Esophagus muscularis mucosa (tissue), 4 donors: ENCODE measurements at places on chromosomes 1 and 21. TPM values are rescaled to one million over a fixed set of nuclear protein-coding genes. Genes with fewer than 3 reads are reported as not detected.

- H3K4me3 ChIP-seq = no peak overlapping the region
- DNase-seq = no peak
- no peak overlapping the region for H3K27ac ChIP-seq
- peaks cover 7% of the 10 kb centered on the region for H3K36me3 ChIP-seq
These were observed 21.3 kb downstream of the AIDA start for GRCh38 chr1:222691016-222691415.

- no peaks in the 10 kb centered on the region for H3K27me3 ChIP-seq
- H3K4me3 ChIP-seq = no peak overlapping the region
- H3K4me1 ChIP-seq = no peaks in the 10 kb centered on the region
- H3K36me3 ChIP-seq = no peaks in the 10 kb centered on the region
- DNase-seq = no peak
- no peak overlapping the region for H3K27ac ChIP-seq
These were observed 296.3 kb downstream of the PRDM2 start for GRCh38 chr1:13996334-13996733.

DNA sequence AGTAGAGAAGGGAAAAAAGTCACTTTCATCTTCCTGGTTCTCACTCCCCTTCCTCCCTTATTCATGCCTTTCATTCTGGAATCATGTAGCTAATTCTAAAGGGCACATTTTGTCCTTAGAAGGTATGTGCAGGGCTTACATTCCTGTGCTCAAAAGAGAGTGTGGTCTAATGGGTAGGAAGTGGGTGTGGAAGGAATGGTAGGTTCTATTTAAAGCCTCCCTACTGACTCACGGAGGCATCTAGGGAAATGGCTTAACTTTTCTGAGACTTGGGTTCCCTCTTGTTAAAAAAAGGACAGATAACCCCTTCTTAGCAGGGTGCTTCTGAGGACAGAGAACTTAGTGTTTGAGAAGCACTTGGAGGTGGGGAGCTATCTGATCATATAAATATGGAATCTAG, 249.3 kb upstream of the DUSP10 start:
- H3K27ac ChIP-seq = no peak overlapping the region
- no peak overlapping the region for H3K4me3 ChIP-seq
- H3K27me3 ChIP-seq = no peaks in the 10 kb centered on the region
- peak; percentile 42 for DNase-seq

DNA sequence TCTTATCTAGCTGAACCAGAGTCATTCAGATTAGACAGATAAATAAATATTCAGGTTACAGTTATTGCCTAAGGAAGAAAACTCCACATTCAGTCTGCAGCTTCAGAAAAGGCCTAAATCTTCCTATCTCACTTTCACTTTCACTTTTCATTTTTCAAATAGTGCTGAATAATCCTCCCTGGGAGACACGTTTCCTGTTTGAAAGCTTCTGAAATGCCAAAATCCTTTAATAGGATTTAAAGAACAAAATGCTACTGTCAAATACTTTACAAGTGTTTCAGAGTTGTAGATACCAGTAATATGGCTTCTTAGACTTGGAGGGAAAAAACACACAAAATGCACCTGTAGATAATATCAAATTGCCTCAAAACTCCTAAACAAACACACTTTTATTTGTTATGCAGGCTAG, 3.9 kb downstream of the PSMB2 start:
- peaks cover 32% of the 10 kb centered on the region for H3K36me3 ChIP-seq
- H3K27me3 ChIP-seq = no peaks in the 10 kb centered on the region
- peaks cover 29% of the 10 kb centered on the region for H3K4me1 ChIP-seq
- H3K27ac ChIP-seq = peak overlapping the region; percentile 66
- DNase-seq = no peak

DNA sequence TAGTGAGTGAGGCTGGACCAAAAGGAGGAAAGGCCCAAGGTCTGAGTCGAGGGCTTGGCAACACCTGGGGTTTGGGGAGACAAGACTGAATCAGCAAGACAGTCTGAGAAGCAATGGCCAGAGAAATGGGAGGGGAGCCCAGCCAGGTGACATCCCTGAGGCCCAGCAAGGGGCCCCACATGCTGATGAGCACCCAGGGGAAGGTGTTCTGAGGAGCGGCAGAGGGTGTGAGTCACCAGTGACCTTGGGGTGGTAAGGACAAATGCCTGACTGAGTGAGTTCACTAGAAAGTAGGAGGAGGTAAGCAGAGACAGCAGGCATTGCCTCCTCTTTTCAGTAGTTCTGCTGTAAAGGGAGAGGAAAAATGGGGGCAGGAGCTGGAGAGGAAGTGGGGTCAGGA, 192.4 kb upstream of the GALNT2 start:
- no peak overlapping the region for H3K27ac ChIP-seq
- H3K4me3 ChIP-seq = no peak overlapping the region
- no peaks in the 10 kb centered on the region for H3K27me3 ChIP-seq
- peaks cover 54% of the 10 kb centered on the region for H3K4me1 ChIP-seq
- H3K36me3 ChIP-seq = no peaks in the 10 kb centered on the region
- DNase-seq = no peak

- H3K4me1 ChIP-seq = no peaks in the 10 kb centered on the region
- no peaks in the 10 kb centered on the region for H3K27me3 ChIP-seq
- DNase-seq = no peak
- H3K27ac ChIP-seq = no peak overlapping the region
These were observed 617.7 kb upstream of the ADGRL2 start for GRCh38 chr1:81183051-81183450.

- no peaks in the 10 kb centered on the region for H3K36me3 ChIP-seq
- no peak overlapping the region for H3K27ac ChIP-seq
- no peaks in the 10 kb centered on the region for H3K4me1 ChIP-seq
- H3K27me3 ChIP-seq = no peaks in the 10 kb centered on the region
- no peak for DNase-seq
These were observed 76.0 kb upstream of the EDN2 start for GRCh38 chr1:41560496-41560895.

DNA sequence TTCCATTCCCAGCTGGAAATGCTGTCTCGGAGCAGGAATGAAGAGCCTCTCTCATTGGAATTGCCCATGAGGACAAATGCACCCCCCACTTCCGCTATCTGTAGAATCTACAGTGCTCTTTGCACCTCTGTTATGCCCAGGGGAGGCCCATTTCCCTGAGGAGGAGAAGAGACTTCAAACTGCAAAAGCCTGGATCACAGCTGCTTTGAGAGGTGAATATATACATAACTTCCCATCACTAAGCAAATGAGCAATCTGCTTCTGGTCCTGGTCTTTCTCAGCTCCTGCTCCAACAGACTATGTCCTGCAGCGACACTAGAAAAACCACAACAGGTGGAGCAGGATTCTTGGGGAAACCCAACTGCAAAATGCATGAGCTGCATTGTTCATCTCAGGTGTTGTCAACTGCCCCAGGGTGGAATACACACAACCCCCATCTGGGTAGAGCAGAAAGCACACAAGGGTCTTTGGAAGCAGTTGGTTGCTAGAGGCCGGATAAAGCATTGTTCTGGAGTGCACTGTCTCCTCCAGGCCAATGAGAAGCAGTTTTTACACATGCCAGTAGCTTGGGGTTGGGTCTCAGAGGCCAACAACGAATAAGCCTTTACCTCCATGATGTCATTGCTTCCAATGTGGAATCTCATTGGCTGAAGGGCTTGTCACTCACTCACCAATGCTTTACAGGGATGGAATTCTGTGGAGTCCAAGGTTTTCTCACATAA, 67.7 kb upstream of the RAB4A start:
- H3K4me3 ChIP-seq = no peak overlapping the region
- no peak overlapping the region for H3K27ac ChIP-seq
- no peaks in the 10 kb centered on the region for H3K27me3 ChIP-seq

- peaks cover 7% of the 10 kb centered on the region for H3K4me1 ChIP-seq
- H3K27me3 ChIP-seq = peaks cover 17% of the 10 kb centered on the region
- no peak for DNase-seq
- no peaks in the 10 kb centered on the region for H3K36me3 ChIP-seq
- H3K4me3 ChIP-seq = no peak overlapping the region
These were observed 9.1 kb downstream of the MMEL1 start for GRCh38 chr1:2623571-2624337.

DNA sequence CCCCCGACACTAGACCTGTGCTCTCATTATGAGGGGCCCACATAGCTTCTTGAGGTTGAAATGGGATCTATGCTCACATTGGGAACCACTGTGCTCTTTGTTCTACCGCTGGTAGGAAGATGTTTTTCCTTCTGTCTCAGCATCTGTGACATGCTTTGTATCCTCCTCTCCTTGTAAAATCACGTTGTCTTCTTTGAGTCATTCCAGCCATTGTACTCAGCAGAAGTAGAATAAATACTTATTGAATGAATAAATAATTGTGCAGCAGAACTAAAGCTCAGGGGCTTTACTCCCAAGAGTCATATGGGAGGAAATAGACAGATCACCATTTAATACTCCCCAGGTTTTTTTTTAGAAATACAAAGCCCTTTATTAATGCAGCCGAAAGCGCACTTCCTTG, 66.3 kb upstream of the EDEM3 start:
- peaks cover 41% of the 10 kb centered on the region for H3K4me1 ChIP-seq
- no peak for DNase-seq
- no peak overlapping the region for H3K4me3 ChIP-seq
- H3K27ac ChIP-seq = peak overlapping the region; percentile 43
- no peaks in the 10 kb centered on the region for H3K27me3 ChIP-seq

DNA sequence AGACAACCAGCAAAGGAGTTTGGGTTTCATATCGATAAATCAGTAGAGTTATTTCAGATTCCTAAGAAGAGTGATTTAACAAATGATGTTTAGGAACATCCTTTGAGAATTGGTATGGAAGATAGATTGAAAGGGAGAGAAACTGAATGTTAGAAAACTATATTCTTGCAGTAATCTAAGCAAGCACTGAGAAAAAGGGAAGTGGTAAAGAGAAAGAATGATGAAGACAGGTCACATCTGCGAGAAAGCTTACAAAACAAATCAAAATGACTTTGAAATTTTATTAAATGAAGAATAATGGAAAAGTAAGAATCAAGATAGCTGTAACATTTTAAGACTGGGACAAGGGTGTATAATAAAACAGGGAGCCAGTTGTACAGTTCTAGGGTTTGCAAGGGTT, 177.0 kb downstream of the HS2ST1 start:
- H3K27me3 ChIP-seq = no peaks in the 10 kb centered on the region
- no peak overlapping the region for H3K4me3 ChIP-seq
- no peak overlapping the region for H3K27ac ChIP-seq
- H3K4me1 ChIP-seq = peaks cover 4% of the 10 kb centered on the region

DNA sequence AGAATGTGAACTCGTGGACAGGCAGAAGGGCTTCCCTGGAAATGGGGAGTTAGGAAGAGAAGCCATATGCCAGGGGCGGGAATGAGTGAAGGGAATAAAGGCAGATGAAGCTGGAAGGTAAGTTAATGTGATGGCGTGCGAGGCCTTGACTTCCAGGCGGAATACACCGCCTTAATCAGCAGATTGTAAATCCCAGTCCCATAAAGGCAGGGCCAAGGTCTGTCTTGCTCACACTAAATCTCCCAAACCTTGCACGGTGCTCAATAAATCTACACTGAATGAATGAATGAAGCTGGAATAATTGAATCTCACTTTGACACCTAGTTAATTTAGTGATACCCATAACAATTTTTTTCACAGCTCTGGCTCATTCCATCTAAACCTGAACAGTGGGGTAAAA, 16.8 kb upstream of the PRDM2 start:
- H3K27me3 ChIP-seq = no peaks in the 10 kb centered on the region
- H3K27ac ChIP-seq = no peak overlapping the region
- H3K4me1 ChIP-seq = no peaks in the 10 kb centered on the region
- no peak for DNase-seq

- H3K4me3 ChIP-seq = no peak overlapping the region
- H3K27me3 ChIP-seq = no peaks in the 10 kb centered on the region
- H3K27ac ChIP-seq = no peak overlapping the region
These were observed 6.2 kb downstream of the C1orf115 start for GRCh38 chr1:220696226-220696862.

- no peak overlapping the region for H3K4me3 ChIP-seq
- DNase-seq = no peak
- H3K4me1 ChIP-seq = no peaks in the 10 kb centered on the region
- no peaks in the 10 kb centered on the region for H3K36me3 ChIP-seq
These were observed 135.8 kb downstream of the MAP3K21 start for GRCh38 chr1:233463333-233463732.

GRCh38 chr1:89025928-89026327, 3.3 kb upstream of the GBP3 start:
- no peak overlapping the region for H3K4me3 ChIP-seq
- H3K27ac ChIP-seq = no peak overlapping the region
- no peak for DNase-seq
- H3K27me3 ChIP-seq = no peaks in the 10 kb centered on the region
- peaks cover 24% of the 10 kb centered on the region for H3K4me1 ChIP-seq
- no peaks in the 10 kb centered on the region for H3K36me3 ChIP-seq

GRCh38 chr1:229650045-229650444, 24.0 kb downstream of the URB2 start:
- peaks cover 93% of the 10 kb centered on the region for H3K36me3 ChIP-seq
- H3K27ac ChIP-seq = no peak overlapping the region
- no peak for DNase-seq

GRCh38 chr1:87787551-87787950, 458.9 kb downstream of the LMO4 start:
- no peak for DNase-seq
- no peak overlapping the region for H3K27ac ChIP-seq
- no peak overlapping the region for H3K4me3 ChIP-seq

GRCh38 chr21:29329406-29329805, 30.7 kb downstream of the BACH1 start:
- no peak overlapping the region for H3K4me3 ChIP-seq
- no peak for DNase-seq
- no peak overlapping the region for H3K27ac ChIP-seq
- peaks cover 28% of the 10 kb centered on the region for H3K4me1 ChIP-seq
- H3K36me3 ChIP-seq = peaks cover 55% of the 10 kb centered on the region

DNA sequence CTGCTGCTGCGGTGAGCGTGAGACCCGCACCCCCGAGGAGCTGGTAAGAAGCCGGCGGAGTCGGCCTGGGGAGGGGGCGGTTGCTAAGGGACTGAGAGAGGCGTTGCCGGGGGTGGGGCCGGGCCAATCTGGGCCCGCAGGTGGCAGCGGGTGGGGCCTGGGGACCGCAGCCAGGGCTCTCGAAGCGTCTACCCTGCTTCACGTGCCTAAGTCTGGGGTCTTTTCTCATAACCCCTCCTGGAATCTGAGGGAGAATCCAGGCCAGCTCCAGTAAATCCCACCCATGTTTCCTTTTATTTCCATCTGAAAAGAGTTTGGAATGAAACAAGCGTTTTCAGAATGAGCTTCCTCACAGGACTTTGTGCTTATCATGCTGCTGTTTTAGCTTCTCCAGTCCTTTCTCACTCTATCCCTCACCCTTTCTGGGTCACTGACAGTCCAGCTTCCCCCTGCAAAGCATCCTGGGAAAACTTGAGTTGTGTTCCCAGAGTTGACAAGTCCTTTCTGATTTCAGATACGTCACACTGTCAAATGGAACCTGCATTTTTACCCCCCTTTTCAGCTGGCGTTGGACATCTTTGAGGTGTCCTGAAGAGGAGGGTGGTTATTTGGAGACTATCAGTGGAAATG, 431 bp downstream of the CLCN6 start:
- peak overlapping the region; percentile 75 for H3K4me3 ChIP-seq
- peak overlapping the region; percentile 99 for H3K27ac ChIP-seq
- H3K27me3 ChIP-seq = no peaks in the 10 kb centered on the region
- H3K4me1 ChIP-seq = peaks cover 69% of the 10 kb centered on the region
- peaks cover 14% of the 10 kb centered on the region for H3K36me3 ChIP-seq

The RORC gene
- 0.17 TPM for total RNA-seq

The SH3BP5L gene
- total RNA-seq = 34.7 TPM

The SERPINC1 gene
- not detected for total RNA-seq

The MOV10 gene
- 14.8 TPM for total RNA-seq

The GPR52 gene
- total RNA-seq = 0.58 TPM

The ZSWIM5 gene
- 3.3 TPM for total RNA-seq

The EFNA3 gene
- 1.7 TPM for total RNA-seq

The RGS13 gene
- total RNA-seq = 4.3 TPM

The RAB3GAP2 gene
- total RNA-seq = 19.8 TPM

The OR2L13 gene
- not detected for total RNA-seq

The LMX1A gene
- 0.98 TPM for total RNA-seq

The HPDL gene
- not detected for total RNA-seq
